Tongue (tissue), 3 donors: ENCODE measurements at places on chromosomes 16 and 17.

- DNase-seq, result no peak
Measured at GRCh38 chr16:11140867-11141266, 115.1 kb downstream of the SOCS1 start.

DNA sequence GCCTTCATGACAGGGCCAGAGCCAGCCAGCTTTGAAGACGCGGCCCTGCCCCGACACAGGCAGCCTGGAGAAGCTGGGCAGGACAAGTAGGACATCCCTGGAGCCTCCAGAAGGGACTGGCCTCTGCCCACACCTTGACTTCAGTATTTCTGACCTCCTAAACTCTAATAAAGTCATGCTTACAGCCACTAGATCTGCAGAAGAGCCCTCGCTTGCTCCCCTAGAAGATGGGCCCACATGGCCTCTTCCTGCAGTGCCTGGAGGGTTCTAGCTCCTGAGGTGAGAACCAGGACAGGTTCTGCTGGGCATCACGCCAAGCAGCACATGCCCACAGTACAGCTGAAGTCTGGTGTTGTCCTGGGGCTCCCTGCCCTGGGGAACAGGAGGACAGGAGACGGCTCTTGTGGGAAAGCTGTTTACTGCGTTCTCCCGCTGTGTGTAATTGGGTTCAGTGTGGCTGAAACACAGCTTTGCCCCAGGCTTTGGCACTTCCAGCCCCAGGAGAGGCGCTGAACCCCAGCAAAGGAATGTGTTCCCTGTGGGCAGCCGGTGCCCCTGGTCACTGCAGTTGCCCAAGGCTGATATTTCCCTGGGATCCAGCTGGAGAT lies 2.6 kb downstream of the APRT start:
- DNase-seq, result no peak

- DNase-seq, result no peak
Measured at GRCh38 chr17:42023524-42024349, 3.8 kb downstream of the NKIRAS2 start.

DNA sequence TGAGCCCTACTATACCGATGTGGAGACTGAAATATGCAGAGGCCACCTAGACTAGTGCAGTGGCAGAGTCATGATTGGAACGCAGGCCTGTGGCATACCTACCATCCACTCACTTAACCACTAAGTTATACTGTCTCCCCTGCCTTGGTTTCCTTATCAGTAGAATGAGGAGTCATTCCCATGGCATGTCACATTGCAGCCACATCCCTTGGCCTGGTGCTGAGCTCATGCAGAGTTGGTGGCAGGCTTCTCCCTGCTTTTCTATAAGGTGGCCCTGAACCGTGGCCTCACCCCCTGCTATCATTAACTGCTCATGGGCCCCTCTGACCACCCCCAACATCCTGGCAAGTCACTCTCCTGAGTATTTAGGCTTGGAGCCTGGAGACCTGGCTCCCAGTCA lies 212.5 kb downstream of the KATNIP start:
- DNase-seq, result no peak

DNA sequence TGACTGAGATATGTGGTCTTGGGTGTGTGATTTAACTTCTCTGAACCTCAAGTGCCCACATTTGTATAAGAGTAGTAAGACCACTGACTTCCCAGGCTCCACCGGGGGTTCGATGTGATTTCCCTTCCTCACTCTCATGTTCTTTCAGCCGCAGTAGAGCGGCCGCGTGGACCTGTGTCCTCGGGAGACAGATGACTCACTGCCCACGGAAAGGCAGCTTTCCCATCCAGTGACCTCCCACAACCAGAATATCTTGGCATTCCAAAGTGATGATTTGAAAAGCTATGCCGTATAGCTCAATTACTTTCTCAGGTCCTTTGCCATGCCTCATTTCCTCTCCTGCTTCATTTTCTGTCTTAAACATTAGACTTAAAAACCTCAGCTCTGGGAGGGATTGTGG lies 73.6 kb downstream of the IL21R start:
- DNase-seq, result no peak

GRCh38 chr17:43670645-43671030 lies 8.9 kb upstream of the MEOX1 start:
- DNase-seq, result no peak

DNA sequence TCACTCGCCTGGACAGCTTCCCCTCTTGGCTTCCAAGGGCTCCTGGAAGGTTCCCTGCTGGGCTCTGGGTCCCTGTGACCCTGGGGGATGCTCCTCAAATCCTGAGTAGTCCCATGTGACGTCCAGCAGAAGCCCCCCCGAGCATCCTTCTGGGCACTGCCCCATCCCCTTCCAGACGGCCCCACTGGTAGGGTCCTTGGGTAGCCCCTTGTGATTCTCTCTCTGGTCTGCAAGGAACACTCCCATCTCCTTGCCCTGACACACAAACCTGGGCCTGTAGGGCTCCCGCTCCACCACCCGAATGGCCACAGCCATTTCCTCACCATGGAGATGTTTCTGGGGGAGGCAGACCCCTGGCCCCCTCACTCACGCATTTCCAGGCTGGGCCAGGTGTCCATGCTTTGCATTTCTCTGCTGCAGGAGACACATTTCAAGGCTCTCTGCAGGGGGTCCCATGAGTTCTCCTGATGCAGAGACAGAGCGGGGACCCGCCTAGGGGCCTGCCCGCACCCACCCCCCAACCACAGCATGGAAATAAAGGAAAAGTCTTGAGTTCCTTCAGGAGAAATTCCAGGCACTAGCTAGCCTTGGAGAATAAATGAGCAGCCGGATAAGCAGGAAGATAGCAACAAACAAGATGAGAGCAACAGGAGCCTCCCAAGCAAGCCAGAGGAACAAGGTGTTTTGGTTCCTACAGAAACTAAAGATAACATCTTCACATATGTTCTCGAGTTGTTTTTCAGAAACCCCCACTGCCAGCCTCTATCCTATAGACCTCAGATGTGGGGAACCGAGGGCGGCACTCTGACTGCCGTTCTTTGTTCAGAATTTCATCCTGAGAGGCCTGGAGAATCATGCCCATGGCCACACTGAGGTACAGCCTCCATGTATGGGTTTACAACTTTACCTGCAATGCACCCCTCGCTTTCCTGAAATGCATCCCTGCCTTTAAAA lies 128.8 kb downstream of the MGAT5B start:
- DNase-seq, result no peak

DNA sequence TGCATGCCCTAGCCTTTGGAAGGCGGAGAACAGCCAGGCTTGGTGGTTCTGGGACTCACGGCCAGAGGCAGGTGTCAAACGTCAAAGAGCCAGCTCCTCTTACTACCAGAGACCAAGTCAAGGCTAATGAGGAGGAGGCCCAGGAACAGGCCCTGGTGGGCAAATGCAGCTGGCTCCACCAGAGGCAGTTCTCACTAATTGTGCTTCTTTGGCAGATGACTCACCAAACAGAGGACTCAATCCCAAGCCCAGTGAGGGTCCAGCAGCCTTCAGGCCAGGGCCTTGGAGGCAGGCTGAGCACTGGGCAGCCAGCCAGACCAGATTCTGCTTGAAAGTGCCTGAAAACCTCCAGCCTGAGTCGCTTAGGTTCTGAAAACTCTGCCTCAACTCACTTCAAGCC lies 336.5 kb upstream of the CDH5 start:
- DNase-seq, result no peak

GRCh38 chr17:65185062-65185461 lies 47.9 kb downstream of the RGS9 start:
- no peak for DNase-seq

- DNase-seq, result no peak
Measured at GRCh38 chr17:6462692-6463091, 18.4 kb downstream of the PIMREG start.

DNA sequence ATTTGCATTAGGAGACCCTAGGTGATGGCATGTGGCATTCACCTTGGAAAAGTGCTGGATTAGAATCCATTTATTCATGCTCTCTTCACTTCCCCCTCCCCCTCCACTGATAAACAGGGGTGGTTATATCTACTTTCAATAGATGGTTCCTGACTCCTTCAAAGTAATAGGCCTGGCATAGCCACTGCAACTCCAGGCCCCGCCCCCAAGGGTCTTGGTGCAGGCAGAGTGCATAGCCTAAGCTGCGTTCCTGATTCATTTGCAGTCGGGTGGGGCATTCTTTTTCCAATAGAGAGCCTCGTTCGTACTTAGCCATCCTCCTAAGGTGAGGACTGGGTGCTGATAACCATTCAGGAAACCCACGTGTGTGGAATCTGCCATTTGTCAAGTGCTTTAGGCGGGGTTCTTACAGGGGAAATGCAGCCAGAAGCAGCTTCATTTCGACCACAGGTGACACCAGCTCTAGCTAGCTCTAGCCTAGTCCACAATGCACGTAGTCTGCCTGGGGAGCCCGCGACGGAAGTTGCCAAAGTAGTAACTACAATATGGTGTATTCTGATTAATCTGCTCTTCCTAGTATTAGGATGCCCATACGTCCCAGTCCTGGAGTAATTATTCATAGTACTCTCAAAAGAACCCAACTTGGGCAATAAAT lies 11.1 kb downstream of the UBE2O start:
- DNase-seq, result no peak

DNA sequence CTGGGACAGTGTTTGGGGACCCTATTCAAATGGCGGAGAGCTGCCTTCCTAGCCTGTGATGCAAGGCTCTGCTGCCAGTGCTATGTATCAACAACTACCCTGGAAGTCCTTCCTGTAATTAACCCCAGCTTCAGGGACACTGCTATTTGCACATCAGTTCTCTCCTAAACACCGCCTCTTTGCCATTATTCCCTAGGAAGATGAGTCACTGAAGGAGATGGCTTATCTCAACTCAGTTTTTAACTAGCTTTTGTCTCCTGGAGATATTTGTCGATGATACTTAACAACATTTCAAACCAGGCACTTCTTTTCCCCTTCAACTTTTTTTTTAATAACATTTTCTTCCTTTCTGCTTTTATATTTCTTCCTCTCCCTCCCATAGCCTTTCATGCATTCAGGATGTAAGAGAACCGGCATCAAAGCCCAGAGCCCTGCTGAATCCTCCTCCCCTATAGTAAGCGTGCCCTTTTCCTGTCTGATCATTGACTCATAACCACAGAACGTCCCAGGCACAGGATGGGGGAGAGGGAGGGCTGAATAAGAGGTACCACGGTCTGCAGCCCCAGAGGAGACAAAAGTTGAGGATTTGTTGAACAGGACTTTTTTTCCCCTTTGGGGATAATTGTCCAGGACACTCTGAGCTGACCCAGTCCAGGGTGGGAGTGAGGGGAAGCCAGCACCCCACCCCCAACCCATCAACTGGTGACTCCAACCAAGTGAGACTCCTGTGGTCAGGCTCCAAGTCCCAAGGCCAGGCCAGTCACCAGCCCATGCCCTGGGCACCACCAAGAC lies 387.8 kb upstream of the SALL1 start:
- no peak for DNase-seq

- no peak for DNase-seq
Measured at GRCh38 chr17:78238823-78239488, 7.5 kb downstream of the TMEM235 start.

GRCh38 chr16:73558219-73558618 lies 510.3 kb upstream of the ZFHX3 start:
- DNase-seq, result no peak
